ENCODE measurements at places on chromosomes 2 and 18.

DNA sequence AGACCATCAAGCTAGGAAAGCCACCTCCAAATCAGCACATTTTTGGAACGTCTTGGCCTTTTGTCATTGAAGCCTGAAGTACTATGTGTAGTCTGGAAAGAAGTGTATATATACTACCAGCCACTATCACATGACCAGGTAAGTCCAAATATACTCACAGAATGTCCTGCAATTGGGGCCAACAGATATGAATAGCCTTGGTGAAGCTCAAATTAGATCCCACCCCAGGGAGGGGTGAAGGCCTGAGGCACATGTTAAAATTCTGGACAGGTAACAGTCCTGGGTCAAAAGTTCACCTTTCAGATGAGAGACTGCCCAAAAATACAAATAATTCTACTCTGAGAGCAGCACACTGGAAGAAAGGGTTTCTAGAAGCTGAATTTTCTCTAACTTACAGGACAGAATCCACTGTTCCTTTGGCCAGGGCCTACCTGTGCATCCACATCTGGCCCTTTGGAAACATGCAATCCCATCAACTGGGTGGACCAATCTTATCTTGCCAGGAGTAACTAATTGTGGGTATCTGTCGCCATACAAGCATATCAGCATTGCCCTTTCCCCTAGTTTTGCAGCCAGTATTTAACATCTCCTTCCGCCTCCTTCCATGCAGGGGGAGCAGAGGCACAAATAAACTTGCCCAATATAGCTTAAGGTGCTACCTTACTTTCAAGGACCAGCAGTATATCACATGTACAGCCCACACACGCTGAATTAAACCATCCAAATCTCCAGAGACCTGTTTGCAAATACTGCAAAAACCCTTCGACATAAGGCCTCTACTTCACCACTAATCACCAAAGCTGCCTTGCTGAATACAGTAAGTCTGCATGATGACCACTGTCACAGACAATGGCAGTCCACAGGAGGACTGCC is 67.8 kb downstream of the EIF5B start:
- DNase-seq: no peak

DNA sequence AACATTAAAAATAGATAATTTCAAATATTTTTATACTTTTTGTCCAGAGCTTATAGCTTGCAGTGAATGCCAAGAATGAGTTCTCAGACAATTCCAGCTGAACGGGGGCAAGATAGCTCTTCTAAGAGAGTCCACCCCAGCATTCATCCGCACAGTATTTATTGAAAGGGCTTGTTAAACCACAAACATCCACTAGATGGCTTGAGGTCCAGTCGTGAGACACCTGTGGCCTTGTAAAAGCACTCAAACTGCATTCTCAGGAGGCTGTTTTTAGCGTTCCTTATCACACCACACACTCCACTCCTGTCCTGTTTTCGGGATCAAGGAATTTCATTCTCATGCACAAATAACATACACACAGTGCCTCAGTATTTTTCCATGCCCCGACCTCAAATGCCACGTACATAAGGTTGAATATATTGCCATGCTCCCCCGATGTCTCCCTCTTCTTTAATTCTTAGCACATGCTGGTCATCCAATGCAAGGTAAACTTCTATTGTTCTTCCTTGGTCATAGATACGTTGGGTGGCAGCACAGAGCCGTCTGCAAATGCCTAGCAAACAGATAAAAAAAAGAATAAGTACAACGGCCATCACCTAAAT is 47.4 kb downstream of the DNAJC10 start:
- peak; percentile 62 for DNase-seq

DNA sequence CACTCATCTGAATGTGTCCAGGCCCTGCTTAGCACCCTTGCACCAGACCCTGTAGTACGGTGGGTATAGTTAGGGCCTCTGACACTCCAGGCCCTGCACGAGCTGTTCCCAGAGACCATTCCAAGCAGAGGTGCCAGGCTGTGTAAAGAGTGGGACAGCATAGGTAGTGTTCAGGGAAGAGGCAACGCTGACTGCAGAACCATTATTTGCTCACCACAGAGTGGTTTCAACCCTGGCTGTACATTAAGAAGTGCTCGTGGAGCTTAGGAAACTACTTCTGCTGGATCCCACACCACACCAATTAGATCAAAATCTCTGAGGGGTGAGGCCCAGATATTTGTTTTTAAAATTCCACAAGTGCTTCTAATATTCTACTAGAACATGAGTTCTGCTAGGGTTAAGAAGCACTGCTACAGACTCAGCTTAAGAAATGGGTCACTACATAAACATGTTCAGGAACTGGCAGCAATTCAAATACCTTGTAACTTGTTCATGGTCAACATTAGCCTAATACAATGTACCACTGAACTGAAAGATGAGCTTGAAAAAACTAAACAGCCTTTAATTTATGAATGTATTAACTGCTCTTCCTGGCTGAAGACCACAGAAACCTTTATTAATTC is 183.0 kb downstream of the MYO5B start:
- DNase-seq: no peak

- DNase-seq: no peak
Observed at GRCh38 chr2:199335502-199335901, 122.2 kb downstream of the SATB2 start.

DNA sequence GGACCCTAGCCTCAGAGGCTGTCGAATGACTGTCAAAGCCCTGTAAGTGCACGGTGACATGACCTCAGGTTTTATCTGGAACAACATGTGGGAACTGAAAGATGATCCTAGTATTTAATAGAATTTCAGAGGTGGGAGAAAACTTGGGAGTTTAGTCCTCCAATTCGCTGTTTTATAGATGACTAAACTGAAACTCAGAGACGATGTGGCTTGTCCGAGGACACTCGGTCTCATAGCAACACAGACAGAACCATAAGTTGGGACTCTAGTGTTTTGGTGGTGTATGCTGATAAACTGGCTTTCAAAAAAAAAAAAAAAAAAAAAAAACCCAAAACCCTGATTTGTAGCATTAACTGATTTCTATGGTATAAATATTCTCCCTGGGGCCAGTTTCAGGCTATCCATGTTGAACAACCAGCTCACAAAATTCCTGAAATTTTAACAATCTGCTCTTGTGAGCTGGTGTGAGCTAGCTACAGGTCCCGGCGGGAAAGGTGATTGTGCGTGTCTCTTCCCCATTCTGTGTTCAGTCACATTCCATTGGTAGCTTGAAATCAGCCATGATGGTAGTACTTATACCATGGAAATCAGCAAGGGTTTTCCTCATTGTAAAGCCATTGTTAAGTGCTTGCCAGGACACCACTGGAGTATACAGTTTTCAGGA is 195.5 kb upstream of the EPAS1 start:
- no peak for DNase-seq

- no peak for DNase-seq
Observed at GRCh38 chr18:21904856-21905255, 164.3 kb downstream of the MIB1 start.

GRCh38 chr2:70474256-70474848 is 79.3 kb downstream of the TGFA start:
- DNase-seq: no peak

GRCh38 chr2:164764474-164764873 is 77.1 kb downstream of the COBLL1 start:
- DNase-seq: no peak

DNA sequence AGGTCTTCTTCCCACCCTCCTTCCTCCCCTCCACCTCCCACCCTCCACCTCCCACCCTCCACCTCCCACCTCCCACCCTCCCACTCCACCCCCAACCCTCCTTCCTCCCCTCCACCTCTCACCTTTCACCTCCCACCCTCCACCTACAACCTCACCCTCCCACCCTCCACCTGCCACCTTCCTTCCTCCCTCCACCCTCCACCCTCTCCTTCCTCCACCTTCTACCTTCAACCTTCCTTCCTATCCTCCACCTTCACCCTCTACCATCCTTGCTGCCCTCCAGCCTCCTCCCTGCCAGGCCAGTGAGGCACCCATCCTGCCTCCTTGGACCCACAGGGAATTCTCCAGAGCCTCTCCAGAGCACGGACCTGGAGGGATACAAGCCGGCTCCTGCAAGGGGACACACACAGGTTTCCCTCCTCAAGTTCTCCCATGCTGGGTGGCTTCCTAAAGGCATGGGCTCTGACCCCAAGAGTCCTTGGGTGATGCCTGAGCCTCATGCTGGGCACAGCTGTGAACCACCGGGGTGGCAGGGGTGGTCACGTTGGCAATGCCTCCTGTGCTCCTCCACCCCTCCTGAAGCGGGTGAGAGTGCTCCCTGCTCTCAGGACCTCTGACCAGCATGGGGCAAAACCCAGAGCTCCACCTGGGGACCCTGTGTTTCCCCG is 293.0 kb downstream of the NDUFA10 start:
- DNase-seq: no peak

DNA sequence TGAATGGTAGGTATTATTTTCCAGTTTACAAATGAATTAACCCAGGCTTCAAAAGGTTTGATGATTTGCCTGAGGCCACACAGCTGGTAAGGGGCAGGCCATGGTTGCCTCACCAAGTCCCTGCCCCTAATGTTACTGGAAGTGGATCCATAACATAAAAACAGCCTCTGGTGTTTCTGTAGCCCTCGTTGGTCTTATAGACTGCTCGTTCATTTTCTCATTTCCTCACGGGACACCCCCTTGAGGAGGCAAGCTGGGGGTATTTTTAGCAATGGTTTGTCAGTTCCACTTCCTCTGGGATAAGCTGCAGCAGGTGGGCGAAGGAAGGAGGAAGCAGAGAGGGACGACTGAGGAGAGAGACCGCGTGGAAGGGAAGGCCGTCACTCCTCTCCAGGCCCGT is 32.9 kb upstream of the NDUFV2 start:
- DNase-seq: no peak

GRCh38 chr2:145067549-145068030 is 547.7 kb upstream of the ZEB2 start:
- no peak for DNase-seq

DNA sequence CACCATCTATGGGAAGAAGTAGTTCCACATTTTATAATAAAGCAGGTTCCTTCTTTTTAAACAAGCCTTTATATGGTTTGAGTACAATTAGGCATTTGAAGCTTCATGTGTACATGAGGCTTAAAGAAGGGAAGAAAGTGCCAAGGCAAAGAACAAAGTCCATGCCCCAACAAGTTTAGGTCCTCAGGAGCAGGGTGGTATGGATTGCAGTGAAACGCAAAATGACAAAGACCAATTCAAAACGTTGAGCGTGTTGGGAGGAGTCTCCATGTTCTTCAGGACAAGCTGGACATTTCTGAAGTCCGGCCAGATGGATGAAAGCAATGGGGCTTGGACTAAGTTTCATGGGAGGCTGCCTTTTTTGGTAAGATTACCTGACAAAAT is 78.8 kb upstream of the FZD5 start:
- no peak for DNase-seq

GRCh38 chr18:26304511-26304910 is 78.3 kb downstream of the TAF4B start:
- no peak for DNase-seq

DNA sequence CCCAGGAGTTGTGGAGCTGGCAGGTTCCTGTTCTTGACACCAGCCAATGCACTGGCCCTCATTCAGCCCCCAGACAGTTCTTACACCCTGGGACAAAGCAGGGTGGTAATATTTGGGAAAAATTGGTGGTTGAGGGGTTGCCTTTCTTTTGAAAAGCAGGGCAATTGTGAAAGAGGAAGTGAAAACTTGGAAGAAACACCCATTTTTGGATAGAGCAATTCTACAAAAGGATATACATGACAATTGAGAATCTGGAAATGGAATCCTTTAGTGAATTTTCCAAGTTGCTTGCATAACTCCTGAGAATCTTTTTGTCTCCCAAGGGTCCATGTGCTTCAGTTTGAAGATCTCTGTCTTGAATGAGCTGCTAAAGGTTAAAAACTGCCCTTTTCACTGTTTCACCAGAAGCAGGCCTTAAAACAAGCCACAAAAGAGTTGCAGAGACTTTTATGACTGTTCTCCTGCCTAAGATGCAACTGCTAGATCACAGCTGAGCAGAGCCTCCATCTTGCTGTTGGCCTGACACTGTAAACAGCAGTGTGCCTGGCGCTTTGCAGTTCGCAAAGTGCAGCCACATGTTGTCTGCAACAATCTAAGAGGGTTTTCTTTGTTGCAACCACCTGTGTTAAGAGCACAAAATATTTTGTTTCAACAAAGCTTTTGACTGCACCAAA is 11.8 kb downstream of the COL4A4 start:
- no peak for DNase-seq

DNA sequence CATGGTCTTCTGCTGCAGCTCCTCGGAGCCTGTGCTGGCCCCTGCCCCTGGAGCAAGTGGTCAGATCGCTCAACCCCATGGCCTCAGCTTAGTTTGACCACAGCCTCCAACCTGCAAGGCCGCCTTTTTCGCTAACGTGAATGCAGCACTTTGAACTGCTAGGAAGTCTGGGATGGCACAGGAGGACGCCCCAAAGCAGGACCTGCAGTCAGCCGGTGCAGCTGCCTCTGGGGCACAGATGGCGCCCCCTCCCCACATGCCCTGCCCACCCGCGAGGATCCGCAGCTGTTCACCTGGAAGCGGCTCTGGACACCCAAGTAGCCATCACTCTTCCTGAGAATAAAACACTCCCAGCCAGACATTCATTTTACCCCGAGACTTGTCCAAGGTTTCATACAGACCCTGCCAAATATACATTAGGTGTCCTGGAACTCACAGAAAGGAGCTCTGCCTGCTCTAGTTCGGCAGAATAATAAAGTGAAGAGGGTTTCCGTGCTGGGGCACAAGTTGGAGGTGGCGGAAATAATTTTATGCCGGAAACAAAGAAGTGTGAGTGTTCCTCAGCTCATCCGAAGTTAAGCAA is 510.1 kb downstream of the EIPR1 start:
- no peak for DNase-seq

DNA sequence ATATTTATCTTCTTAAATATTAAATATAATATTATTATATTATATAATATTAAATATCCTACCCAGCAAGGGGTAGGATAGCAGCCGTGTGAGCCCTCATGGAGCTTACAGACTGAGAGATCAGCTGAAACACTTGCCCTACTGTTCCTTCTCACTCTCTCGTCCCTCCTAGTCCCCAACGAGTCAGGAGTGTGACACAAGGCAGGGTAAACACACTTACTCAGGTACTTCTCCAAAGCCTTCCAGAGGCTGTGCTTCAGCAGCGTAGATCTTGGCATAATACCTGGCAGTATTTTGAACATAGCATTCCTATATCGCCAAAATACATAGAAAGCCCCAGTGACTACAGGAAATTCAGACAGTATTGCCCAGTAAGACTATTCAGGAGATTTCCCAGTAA is 114.1 kb downstream of the ALPK2 start:
- no peak for DNase-seq

All from A673 (cell line).